ENCODE measurements at places on chromosomes 4 and X.

DNA sequence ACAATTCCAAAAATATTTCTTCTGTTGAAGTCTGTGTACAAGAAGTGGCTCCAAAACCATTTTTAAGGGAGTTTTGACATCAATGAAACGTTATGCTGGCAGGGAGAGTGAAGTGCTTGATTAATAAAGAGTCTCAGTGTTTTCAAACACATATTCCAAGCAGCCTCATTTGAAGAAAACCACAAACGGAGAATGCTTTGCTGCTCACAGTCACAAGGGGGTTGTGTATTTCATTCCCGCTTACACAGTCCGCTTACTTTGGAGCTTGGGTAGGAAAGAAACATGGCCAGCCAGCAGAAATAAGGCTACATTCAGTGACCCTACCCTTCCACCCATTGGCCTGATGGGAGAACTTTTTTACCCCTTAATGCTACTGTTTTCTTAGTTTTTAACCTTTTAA is 586.2 kb downstream of the RAB28 start:
- DNase-seq: no peak

DNA sequence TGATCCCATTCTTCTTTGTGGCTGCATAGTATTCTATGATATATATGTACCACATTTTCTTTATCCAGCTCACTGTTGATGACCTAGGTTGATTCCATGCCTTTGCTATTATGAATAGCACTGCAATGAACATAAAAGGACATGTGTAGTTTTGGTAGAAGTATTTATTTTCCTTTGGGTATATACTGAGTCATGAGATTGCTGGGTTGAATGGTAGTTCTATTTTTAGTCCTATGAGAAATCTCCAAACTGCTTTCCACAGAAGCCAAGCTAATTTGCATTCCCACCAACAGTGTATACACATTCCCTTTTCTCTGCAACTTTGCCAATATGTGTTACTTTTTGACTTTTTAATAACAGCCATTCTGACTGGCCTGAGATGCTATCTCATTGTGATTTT is 278.3 kb downstream of the PCDH18 start:
- no peak for DNase-seq

GRCh38 chr4:168877511-168878491 is 132.3 kb downstream of the CBR4 start:
- peak; percentile 73 for DNase-seq

DNA sequence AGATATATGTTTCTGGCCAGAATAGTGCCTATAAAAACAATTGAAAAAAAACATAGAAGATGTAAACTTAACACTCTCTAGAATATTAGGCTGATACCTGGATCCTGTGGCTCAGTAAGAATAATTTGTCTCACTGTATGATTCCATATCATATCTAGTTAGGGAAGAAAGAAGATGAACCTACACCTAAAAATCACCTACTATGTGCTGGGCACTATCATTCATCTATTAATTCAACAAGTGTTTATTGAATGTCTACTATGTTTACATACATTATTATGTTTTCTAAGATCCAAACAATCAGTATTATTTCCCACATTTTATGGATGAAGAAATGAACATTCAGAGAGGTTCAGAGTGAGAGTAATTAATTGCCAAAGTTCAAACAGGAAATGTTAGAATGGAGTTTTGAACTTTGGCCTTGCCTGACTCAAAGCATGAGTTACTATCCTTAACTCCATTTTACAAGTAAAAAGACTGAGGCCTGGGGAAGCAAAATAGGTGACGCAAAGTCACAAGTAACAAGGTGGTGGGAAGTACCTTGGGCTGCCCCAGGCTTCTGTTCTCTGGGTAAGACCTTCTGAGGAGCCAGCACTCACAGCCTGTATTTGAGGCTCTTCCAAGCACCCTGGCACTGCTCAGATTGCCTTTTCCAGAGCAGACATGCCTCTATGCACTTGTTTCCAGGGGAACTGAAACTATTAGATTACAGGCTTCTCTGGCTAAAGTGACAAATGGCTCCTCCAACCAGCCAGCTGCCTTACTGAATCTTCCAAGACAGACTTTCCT is 111.1 kb upstream of the ACSL4 start:
- DNase-seq: no peak

DNA sequence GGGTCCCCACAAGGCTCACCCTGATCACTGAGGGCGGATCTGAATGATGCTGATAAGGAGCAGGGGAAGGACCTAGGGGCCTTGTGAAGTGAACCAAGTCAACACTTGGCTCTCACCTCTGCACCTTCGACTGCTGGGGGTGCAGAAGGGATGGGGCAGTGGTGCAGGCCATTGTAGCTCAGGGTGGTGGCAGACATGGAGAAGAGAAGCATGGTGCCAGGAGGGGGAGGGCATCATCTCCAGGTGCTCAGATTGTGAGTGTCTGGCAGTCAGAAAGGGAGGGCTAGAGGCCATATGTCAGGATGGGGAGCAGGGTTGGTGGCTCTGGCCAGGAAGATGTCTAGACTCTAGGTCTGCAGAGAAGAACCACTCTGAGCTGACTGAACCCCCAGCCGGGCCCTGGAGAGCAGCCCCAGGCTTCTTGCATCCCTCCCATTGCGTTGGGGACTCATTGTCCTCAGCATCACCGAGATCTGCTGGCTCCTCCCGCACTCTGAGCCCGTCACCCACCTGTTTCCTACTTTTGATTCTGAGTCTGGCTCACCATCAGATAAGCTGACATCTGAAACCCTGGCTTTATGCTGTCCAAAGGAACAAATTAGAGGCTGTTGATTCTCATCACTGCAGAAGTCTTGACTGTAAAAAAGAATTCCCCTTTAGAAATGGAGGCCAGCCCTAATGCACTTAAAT is 3.8 kb downstream of the APLN start:
- DNase-seq: no peak

GRCh38 chrX:153499876-153500275 is 5.1 kb downstream of the BGN start:
- no peak for DNase-seq

DNA sequence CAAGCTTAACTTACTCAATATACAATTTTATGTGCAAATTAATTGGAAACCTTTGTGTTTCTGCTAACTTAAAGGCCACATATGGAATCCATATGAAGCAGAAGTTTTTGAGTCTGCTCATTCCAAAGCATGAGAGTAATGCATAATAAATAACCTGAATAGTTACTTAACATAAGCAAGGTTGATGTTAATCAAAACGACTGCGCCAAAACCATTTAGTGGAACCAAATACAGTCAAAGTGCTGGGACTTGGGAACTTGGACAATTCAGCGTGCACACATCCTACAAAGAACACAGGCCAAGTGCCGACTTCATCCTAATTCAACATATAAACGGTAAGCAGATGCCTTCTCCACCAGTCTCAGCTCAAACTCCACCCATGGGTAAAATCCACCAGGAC is 17.0 kb downstream of the TSPAN5 start:
- no peak for DNase-seq

GRCh38 chrX:43910012-43910411 is 27.8 kb upstream of the MAOB start:
- no peak for DNase-seq

- DNase-seq: no peak
Measured at GRCh38 chrX:21255032-21255618, 119.1 kb upstream of the CNKSR2 start.

- no peak for DNase-seq
Measured at GRCh38 chr4:89164400-89164799, 53.1 kb downstream of the TIGD2 start.

DNA sequence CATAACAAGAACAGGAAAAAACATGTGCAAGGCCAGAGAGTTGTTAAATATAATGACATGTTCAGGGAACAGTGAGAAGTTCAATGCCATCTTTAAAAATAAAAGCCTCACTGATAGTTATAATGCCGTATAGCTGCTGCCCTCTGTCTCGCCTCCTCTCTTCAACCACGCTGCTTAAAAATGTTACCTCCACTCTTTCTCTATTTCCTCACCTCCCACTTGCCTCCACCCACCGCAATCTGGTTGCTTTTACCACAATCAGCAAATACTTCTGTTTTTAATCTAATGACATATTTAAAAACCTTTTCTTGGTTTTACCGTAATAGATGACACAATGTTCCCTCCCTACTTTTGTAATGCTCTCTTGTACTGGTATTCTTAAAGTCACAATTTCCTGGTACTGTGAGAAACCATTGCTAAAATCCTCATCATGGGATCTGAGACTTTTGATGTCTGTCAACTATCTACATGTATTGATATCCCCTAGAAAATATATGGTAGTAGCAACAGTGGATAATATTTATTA is 66.0 kb downstream of the GABRA2 start:
- DNase-seq: no peak

DNA sequence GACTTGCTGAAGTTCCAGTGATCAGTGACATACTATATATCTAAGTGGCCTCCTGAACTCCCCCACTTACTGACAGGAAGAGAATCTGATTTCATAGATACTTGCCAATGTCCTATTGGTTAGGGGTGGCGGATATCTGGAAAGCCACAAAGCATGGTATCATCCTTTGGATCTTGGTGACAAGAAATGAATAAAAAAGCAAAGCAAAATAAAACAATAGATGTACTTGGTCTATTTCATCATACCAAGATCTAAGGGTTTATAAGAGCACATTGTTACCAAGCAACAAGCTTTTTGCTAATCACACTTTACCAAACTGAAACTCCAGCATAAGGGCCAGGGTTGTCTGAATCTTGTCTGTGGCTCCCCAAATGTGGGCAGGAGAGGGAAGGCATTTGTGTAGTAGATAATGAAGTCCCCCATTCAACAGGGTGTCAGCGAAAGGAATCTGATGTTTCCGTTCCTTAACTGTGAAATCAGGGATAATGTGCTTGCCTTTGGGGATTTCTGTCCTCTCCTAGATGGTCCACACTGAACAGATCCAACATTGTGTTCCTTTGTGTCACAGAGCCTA is 125.0 kb upstream of the SMIM10 start:
- DNase-seq: no peak

GRCh38 chr4:4416981-4417380 is 30.1 kb downstream of the NSG1 start:
- no peak for DNase-seq

- no peak for DNase-seq
Measured at GRCh38 chr4:147864607-147865006, 132.7 kb downstream of the ARHGAP10 start.

- no peak for DNase-seq
Measured at GRCh38 chr4:82787342-82787741, 11.3 kb downstream of the SCD5 start.

DNA sequence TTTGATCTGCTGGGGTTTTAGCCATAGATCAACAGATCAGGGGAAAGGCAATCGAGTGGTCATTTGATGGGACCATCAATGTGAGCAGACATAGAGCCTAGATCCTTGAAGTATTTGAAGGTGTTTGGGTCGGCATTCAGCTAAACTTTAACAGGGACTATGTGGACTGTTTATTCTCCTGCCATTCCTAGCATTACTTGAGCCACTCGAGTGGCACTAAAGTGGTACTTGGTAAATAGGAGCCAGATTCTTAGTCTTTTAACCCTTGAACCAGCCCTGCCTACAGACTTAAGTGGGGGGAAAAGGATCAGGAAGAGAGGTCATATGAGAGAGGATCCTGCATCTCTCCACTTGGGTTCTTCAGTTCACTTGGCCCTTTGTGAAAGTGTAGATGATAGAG is 3.8 kb downstream of the MSN start:
- DNase-seq: no peak

GRCh38 chr4:157204634-157205244 is 15.8 kb upstream of the GRIA2 start:
- DNase-seq: no peak

GRCh38 chr4:89528526-89529133 is 221.0 kb upstream of the GPRIN3 start:
- no peak for DNase-seq

DNA sequence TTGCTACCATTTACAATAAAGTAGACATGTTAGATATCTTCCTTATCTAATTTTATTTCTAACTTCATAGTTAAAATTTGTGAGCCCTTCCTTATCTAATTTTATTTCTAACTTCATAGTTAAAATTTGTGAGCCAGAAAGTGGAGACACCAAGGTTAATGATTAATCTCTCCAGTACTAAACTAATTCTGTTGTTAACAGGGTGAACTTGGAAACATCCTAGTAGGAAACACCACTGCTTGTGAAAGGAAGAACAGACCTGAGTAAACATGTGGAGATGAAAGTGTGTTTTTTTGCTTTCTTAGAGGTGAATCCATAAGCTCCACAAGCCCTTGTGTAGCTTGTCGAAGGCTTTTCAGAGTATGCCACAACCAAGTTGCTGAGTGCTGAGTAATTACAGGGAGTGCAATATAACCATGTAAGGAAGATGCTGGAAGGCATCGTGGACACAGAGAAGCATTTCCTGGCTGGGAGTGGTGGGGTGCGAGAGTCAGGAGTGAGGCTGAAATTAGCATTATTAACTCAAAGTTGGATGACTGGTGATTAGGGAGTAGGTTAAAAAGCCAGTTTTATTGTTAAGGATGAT is 118.6 kb upstream of the NEIL3 start:
- no peak for DNase-seq

DNA sequence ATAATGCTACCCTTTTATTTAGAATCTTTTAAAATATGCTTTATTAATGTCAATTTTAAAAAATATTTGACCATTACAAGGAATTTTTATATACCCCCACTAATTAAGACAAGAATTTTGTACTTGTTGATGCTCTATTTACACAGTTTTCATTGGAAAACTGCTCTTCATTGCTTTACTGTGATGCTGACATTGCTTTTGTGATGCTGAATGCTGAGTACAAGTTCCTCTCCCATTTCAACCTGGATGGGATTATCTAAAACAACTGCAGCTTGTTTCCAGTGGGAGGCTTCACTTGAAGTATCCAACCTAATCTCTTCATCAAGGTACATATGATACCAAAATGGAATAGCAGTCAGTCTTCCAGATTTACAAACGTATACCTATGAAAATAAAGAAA is 21.2 kb downstream of the TMEM184C start:
- DNase-seq: no peak

DNA sequence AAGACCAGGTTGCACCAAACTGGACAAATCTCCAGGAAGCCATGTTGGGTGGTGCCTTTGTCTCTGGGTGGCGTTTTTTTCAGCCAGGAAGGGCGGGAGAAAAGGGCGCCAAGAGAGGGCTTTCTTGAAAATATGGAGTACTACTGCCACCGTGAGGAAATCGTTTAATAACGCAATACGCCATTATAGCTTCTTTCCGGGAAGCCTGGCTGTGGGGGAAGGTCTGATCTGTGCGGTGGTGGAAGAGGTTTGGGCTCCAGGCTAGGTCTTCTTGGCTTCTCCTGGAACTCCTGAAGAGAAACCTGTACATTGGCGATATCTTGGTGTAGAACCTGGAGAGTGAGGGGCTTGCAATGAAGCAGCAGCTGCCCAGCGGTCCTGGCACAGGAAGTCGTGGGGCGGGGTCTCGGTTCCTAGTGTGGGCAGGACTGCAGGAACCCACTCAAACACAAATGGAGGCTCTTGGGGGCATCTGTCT is 202.7 kb downstream of the OR13H1 start:
- DNase-seq: peak; percentile 94

Measured in retina (tissue), 1 donor.